A549 treated with RU486 at 1 μM for 4 hours (cell line): ENCODE measurements at places on chromosomes 2 and 18. TPM values are rescaled to one million over a fixed set of nuclear protein-coding genes. Genes with fewer than 3 reads are reported as not detected.

Gene RESP18
- total RNA-seq: not detected in 5 replicates

Gene BOLL
- total RNA-seq: not detected in 5 replicates

Gene SPATS2L
- total RNA-seq: 130 to 141 TPM (median 133 TPM) in 5 replicates

Gene ZAP70
- total RNA-seq: not detected in 5 replicates

Gene PKDCC
- 18.8 to 26.4 TPM (median 24.5 TPM) in 5 replicates for total RNA-seq

Gene SERPINB4
- 0.11 to 0.18 TPM (median 0.15 TPM) in 4 of 5 replicates, not detected in the other for total RNA-seq

Gene ADD2
- 20.0 to 28.1 TPM (median 23.1 TPM) in 5 replicates for total RNA-seq

Gene STON1
- total RNA-seq: 0.30 to 0.50 TPM (median 0.44 TPM) in 5 replicates

Gene PFN4
- 0.67 to 1.5 TPM (median 1.4 TPM) in 5 replicates for total RNA-seq

Gene UXS1
- 47.5 to 59.6 TPM (median 57.1 TPM) in 5 replicates for total RNA-seq

Gene KLHL41
- 0.08 to 0.43 TPM (median 0.23 TPM) in 5 replicates for total RNA-seq

Gene ANKRD30B
- total RNA-seq: not detected in 5 replicates

Gene LYPD1
- total RNA-seq: 12.7 to 20.4 TPM (median 15.6 TPM) in 5 replicates

Gene CPS1
- 5.1 to 7.6 TPM (median 7.1 TPM) in 5 replicates for total RNA-seq

Gene TTR
- 1.8 TPM in 1 of 5 replicates, not detected in the others for total RNA-seq

Gene LYPD6
- 0.03 to 0.07 TPM (median 0.06 TPM) in 4 of 5 replicates, not detected in the other for total RNA-seq

Gene TDRD15
- not detected in 5 replicates for total RNA-seq

Gene NPHP1
- total RNA-seq: 5.0 to 8.8 TPM (median 6.9 TPM) in 5 replicates

Gene MBP
- total RNA-seq: 21.6 to 27.5 TPM (median 24.5 TPM) in 5 replicates

Gene LINC00305
- not detected in 5 replicates for total RNA-seq

Gene CCDC102B
- 0.28 to 0.88 TPM (median 0.61 TPM) in 4 of 5 replicates, not detected in the other for total RNA-seq

Gene PTPRN
- total RNA-seq: 0.87 to 2.0 TPM (median 1.3 TPM) in 5 replicates

Gene ACADL
- total RNA-seq: 0.09 to 0.18 TPM in 2 of 5 replicates, not detected in the others

Gene C1GALT1C1L
- 1.7 to 2.5 TPM (median 2.0 TPM) in 5 replicates for total RNA-seq

Gene RBKS
- 6.0 to 8.9 TPM (median 8.0 TPM) in 5 replicates for total RNA-seq

Gene HNMT
- total RNA-seq: 0.49 to 1.8 TPM (median 0.85 TPM) in 5 replicates

Gene SLC40A1
- total RNA-seq: 2.1 to 4.2 TPM (median 3.3 TPM) in 5 replicates

Gene GEN1
- 6.8 to 15.6 TPM (median 13.0 TPM) in 5 replicates for total RNA-seq

Gene PER2
- total RNA-seq: 2.9 to 4.6 TPM (median 3.6 TPM) in 5 replicates

Gene FRZB
- 0.03 to 0.07 TPM in 2 of 5 replicates, not detected in the others for total RNA-seq

Gene CXCR2
- not detected in 5 replicates for total RNA-seq

Gene COL6A3
- 0.03 to 0.18 TPM (median 0.09 TPM) in 5 replicates for total RNA-seq

Gene SPATA3
- not detected in 5 replicates for total RNA-seq

Gene DYNAP
- total RNA-seq: not detected in 5 replicates

Gene TTN
- under 0.01 TPM in 5 replicates for total RNA-seq

Gene CROCC2
- total RNA-seq: not detected in 5 replicates

Gene GPBAR1
- total RNA-seq: 0.09 to 0.21 TPM (median 0.13 TPM) in 4 of 5 replicates, not detected in the other

Gene ECEL1
- 0.19 to 0.74 TPM (median 0.23 TPM) in 5 replicates for total RNA-seq

Gene PDE1A
- total RNA-seq: 0.12 to 0.33 TPM (median 0.15 TPM) in 3 of 5 replicates, not detected in the others

Gene SLC19A3
- total RNA-seq: 2.3 to 3.2 TPM (median 3.1 TPM) in 5 replicates

Gene VSNL1
- not detected in 5 replicates for total RNA-seq

Gene ANKRD30BL
- not detected in 5 replicates for total RNA-seq
